ENCODE measurements at places on chromosomes 16 and 17. TPM values are rescaled to one million over a fixed set of nuclear protein-coding genes. Genes with fewer than 3 reads are reported as not detected.

RTN4RL1 gene
- total RNA-seq = 0.77 TPM

ZBTB4 gene
- 31.0 TPM for total RNA-seq

MT1B gene
- not detected for total RNA-seq

DNA sequence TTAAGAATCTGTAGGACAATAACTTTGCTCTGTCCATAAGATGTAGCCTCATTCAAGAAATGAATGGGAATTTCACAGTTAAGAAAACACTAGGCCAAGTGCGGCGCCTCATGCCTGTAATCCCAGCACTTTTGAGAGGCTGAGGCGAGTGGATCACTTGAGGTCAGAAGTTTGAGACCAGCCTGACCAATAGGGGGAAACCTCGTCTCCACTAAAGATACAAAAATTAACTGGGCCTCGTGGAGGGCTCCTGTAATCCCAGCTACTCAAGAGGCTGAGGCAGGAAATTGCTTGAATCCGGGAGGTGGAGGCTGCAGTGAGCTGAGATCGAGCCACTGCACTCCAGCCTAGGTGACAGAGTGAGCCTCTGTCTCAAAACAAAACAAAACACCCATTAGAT lies 19.9 kb upstream of the RSL1D1 start:
- peak; percentile 20 for DNase-seq

- no peak for DNase-seq
These were observed 8.7 kb upstream of the RNPS1 start for GRCh38 chr16:2276368-2277195.

GRCh38 chr17:39365242-39365641 lies 36.2 kb downstream of the FBXL20 start:
- DNase-seq = peak; percentile 79

- no peak for DNase-seq
These were observed 1.4 kb upstream of the CHST4 start for GRCh38 chr16:71524566-71525553.

DNA sequence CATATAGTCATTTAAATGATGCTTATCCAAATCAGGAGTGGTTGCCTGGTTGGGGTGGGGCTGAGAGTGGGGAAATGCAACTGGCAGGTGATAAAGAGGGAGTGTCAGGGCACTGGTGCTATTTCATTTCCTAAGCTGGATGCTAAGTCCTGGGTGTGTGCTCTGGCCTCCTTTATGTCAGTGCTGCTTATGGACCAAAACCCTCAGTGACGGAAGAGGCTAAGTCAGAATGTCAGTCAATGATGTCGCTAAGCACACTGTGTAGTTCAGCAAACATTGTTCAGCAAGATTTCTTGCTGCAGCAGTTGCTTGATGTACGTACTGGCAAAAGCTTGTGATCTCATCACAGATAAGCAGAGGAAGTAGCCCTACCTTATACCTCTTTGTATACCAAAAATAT lies 16.4 kb upstream of the FLCN start:
- no peak for DNase-seq

- DNase-seq = peak; percentile 30
These were observed 113.0 kb upstream of the AXIN2 start for GRCh38 chr17:65674246-65675045.

DNA sequence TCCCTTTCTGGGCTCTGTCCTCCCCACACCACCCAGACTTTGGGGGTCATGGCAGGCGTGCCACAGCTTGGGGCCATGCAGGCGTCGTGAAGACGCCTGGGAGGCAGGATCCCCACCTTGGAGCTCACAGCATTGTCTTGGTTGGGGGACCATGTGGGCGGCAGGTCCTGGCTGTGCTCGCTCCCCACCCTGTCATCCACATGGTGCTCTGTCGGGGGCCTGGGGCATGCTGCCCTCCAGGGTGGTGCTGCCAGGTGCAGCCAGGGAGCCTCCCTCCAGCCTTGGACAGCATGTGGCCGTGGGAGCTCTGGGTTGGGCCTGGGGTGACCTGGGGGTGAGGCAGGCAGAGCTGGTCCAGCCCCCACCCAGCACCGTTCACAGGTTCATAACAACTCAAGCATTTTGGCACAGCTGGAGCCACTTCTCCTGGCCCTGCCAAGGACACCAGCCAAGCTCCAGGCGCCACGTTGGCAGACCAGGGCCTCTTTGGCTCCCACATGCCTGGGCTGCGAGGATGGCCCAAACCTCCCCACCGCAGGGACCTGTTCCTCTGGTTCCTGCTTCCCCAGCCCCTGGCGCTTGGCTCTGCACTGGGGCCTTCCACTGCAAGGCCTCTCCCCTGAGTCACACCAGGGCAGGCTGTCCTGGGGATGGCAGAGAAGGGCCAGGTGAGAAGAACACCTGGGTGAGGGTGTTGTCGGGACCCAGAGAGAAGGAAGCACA lies 15.1 kb upstream of the ATP6V0C start:
- DNase-seq = no peak

DNA sequence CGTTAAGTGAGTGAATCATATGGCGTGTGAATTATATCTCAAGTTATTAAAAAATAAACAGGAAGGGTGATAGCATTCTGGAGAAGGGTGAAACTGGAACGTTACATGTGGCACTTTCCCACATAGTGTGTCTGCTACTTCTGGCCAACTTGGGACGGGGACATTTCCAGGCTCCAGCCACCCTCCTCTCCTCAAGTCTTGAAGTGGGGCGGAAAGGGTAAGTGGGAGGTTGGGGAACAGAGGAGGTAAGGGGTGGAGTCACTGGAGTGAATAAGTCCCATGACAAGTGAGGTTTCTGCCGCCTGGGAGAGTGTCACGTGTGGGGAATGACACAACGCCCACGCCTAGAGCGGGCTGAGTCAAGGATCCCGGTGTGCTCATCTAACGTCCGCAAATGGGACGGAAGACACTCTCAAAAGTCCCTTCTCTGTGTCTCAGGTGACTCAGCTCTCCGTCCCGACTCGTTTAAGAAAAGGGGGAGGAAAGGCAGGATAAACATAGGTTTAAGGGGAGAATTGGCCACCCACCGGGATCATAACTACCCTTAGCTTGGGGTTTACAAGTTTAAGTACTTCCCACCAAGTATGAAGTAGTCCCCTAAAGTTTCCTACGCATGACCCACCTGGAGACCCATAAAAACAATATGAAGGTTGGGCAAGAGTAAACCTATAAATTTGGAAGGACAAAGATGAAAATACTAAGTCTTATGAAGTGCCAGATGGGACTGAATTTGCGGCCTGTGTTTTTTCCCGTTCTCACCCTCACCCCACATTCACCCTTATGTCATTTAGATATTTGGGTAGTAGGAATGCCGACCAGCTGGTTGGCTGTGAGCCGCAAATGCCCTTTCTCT lies 1.2 kb upstream of the SPAG9 start:
- peak; percentile 90 for DNase-seq

GRCh38 chr16:81831722-81832126 lies 52.6 kb downstream of the PLCG2 start:
- DNase-seq = peak; percentile 20
